CD14-positive monocyte (primary cell): ENCODE measurements at places on chromosomes 7 and 10.

GRCh38 chr7:103694304-103694703 is 248.3 kb upstream of the SLC26A5 start:
- DNase-seq: no peak

DNA sequence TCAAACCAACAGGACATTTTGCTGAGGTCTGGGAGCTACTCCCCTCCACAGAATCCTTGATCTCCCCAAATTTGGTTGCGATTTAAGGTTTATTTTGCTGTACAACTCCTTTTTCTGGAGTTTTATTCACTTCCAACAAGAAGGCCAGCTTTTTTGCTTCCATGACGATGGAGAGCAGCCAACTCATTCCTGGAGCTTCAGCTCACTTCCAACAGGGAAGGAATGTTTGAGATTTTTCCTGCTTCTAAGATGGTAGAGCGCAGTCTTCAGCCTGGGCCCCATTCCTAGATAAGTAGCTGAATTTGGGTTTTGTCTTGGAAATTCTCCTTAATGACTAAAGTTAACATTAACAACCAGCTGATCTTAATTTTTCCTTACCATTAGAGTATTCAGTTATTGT is 30.9 kb upstream of the CREB3L2 start:
- no peak for DNase-seq

DNA sequence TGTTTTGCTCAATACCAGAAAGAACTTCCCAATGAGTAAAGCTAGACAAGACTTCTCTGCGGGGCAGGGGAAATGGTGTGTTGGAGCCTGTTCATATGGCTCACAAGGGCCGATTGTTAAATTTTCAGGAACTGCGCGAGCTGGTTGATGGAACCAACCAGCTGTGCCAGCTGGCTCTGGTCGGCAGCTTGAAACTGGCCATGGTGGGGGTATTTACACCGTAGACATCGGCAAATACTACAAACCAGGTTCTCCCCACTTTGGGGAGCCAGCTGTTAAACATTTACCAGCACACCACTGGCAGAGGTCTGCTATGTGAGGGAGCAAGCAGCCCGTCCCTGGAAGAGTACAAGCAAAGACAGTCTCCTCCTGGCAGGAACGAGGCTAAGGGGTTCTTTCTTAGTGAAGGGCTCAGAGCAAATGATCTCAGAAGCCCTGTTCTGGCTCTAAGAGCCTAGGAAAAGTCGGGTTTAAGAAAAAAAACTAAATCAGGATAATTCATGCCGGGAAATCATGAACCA is 8.8 kb upstream of the ZMIZ1 start:
- DNase-seq: no peak

DNA sequence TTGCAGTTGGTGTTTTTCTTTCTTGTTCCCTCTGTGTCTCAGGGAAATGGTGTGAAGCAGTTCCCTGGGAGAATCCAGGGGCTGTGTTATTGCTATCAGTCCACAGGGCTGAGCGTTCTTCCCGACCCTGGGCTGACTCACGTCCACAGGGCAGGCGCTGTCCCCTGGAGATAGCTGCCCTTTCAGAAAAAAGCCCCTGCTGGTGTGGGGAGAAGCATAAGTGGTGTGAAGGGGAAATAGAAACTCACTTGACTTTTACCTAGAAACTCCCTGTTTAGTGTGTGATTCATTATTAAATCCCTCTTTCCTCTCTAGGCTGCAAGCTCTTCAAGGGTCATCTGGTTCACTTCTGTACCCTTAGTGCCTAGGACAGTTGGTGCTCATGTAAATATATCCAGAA is 63.3 kb upstream of the SMNDC1 start:
- DNase-seq: no peak

DNA sequence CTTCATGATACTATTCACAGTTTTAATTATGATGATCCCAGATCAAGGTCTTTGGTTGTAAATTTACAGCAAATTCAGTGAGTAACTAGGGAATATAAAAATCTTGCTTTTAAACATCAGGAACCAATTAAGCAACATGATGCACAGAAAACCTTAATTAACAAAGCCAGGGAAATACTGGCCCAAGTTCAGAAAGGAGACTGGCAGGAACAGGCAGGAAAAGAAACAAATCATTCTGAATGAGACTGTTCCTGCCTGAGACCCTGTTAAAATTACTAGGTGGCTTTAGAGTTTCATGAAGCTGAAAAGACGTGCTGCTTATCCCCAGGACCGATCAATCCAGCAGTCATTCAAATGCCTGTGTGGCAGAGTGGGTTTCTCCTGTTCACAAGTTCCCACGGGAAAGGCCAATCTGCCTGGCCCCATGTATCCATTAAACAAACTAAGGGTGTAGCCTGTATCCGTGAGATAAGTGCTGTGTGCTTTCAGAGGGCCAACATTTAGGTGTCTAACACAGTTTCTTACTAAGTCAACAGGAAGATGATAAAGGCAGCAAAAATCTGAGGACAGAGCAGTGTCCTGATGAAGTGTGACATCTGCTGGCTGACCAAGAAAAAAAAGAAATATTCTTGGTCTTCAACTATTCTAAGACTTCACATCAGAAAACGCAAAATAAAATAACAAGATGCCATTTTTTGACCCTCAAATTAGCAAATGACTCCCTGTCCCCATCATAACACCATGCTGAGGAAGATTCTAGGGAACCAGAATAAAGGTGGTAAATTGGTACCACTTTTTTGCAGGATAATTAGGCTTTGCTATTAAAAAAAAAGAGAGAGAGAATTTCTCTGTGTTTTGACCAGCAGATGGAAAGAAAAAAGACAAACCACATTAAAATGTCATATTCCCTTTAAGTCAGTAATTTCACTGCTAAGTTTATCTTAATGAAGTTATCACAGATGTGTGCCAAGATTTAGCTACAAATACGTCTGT is 34.2 kb downstream of the PUS7 start:
- peak; percentile 2 for DNase-seq

DNA sequence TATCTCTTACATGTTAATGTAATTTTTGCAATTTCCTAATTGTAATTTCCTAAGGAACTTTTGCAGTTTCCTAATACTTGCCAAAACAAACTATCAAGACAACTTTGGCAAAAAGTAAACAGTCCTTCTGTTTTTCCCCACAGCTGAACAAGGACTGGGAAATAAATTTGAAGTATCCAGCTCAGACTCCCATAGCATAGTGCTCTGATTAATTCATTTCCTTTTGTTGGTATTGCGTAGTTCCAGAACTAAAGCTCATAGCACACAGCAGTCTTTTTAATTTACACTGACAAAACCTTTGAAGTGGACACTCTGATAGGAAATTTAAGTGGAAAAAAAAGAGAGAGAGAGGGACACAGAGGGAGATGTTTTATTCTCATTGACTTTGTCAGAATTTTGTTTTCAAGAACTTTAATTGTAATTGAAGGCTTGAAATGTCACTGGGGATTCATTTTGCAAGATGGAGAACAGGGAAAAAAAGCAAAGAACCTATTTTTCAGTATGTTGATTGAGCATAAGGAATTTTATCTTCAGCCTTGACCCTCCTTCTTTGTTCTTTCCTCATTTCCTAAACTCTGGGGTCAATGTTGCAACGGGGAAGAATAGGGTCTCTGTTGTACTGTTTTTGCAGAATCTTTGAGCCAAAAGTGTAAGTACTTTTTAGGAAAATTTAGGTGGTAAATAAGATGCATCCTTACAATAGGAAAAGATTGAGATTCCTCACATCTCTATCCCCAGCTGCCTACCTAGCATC is 232.2 kb upstream of the NPSR1 start:
- no peak for DNase-seq

GRCh38 chr10:60186315-60187071 is 203.2 kb downstream of the ANK3 start:
- DNase-seq: no peak

DNA sequence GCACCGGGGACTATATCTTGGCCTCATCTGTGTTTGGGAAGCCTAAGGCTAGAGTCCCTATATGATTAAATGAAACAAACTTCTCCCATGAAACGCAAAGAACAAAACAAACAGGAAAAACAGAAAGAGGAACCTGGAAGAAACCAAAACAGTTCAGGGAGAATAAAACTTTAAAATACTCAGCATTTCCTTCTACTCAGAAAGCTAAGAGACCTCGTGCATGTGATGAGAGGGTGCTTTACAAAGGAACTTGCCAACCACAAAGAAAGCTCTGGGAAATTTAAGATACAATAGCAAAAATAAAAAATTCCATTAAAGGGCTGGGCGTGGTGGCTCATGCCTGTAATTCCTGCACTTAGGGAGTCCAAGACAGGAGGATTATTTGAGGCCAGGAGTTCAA is 6.9 kb downstream of the PILRA start:
- peak; percentile 57 for DNase-seq

DNA sequence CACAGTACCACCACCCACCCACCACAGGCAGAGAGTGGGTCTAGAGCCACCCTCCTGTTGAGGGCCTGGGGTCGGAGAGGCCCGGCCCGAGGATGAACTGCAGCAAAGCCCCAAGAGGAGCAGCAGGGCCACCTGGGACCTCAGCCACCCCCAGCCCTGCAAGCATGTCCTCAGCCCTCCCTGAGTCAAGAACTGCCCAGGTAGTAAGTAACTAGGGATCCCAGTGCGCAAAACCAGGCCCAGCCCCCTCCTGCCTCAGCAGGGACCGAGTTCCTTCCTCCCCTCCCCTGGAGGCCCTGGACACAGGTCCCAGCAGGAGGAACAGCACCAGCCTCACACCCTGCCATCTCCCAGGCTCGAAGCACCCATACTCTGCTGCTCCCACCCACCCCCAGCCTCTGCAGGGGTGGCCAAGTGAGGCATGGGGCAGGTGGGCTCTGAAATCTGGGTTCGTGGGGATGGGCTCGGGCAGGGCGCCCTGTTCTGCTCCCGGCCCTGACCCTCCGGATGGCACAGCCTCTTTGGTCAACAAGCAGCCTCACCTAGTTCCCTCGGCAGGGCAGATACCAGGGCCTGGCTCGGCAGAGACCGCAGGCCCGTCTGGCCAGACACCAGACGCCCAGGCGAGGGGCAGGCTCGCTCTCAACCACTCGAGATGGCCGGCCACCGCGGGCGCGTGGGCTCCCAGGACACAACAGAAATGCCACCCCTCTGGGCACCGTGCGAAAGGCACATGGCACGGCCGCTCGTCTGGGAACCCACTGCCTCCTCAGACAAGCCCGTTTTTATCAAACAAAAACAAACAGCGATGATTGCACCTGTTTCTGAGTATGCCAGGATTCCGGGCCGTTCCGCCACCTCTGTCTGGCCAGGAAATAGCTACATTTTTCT is 15.2 kb downstream of the PDGFA start:
- DNase-seq: no peak

DNA sequence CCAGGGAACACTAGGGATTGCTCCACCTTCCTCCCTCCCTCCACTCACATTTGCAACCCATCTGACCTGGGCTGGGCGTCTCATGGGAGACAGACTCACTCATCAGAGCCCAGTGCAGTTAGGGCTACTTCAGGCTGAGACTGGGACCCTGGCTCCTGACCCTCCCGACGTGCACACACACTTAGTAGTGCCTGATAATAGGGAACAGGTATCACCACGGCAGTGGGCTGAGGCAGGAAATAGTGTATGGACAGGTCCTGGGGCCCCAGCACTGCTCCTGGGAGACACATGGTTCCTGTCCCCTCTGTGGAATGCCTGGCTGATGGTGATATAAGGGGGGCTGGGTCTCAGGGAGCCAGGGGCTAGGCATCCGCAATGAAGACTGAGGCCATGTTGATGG is 14.3 kb downstream of the AQP1 start:
- no peak for DNase-seq

DNA sequence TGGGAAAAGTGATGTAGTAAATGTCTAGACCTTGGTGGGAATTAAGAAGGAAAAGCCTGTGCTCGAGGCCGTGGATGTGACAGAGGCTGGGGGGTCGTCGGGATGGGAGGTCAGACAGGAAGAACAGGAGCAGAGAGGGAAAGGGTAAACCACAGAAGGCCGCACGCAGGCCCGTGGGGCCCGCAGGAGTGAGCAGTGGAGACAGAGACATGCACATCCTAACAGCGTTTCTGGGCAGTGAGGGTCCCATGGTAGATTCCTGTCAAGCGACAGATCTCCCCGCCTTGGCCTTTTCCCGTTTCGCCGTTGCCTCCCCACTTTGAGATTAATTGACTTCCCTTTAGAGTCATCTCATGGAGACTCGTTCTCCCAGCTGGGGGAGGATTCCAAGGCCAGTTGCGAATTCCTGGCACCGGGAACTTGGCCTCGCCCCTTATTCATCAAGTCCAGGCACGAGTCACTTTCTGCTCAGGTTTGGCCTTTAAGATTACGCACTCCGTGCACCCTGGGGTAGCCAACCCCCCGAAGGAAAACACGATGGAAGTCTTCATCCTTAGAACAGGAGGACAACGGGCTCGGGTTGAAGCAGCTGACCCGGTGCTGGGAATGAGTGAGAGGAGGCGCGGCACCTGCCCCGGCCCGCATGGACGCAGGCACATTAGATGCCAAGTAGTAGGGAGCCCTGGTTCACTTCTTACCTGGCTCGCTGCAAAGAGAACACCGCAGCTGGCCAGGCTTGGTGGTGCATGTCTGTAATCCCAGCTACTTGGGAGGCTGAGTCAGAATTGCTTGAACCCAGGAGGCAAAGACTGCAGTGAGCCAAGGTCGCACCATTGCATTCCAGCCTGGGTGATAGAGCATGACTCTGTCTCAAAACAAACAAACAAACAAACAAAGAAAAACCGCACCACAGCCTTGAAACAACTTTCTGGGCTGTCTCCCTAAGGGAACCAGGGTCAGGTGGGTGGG is 315.2 kb upstream of the SHH start:
- no peak for DNase-seq

DNA sequence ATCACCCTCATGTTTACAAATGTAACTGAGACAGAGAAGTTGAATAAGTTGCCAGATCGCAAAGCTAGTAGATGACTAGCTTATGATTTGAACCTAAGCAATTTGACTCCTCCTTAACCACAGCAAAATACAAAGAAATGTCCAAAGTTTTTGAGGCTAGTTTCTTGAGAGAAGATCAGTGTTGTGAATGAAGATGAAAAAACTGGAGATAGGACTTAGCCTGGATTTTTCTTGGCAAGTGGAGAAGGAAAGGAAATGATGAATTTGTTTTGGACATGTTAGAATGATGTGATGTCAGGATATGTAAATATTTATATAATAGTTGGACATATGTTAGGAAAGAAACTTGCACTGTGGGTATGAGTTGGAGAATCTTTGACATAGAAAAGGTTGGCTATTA is 149.8 kb downstream of the LSMEM1 start:
- no peak for DNase-seq

GRCh38 chr10:75911426-75911825 is 480.0 kb downstream of the LRMDA start:
- DNase-seq: no peak
